Kasumi-1 (cell line): ENCODE measurements at places on chromosomes 1 and 21.

DNA sequence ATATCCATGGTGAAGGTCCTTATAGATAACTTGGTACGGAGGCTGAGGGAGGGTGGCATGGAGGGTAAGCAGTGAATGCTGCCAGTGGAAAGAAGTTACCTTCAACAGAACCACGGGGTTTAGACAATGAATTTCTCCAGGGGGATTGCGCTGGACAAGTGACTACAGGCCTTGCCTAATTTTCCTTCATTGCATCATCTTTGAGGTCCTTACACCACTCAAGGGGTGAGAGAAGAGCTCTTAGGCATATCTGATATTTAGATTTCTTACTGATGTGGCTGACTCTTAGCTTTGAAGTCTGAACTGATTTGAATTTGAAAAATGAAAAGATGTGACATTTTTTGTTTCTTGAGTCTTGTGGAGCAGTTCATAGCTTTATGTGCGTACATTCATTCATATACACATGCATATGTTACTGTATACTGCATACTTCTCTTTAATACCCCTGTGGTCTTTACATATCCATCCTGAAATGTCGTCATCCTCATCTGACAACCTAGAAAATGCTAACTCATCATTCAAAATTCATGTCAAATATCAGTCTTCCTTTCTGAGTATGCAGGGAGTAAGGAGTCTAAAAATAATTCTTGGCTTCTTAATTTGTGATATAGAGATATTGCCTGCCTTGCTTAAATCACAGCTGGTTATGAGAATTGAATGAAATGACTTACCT, 63.6 kb downstream of the DNM3 start:
- DNase-seq, result no peak

DNA sequence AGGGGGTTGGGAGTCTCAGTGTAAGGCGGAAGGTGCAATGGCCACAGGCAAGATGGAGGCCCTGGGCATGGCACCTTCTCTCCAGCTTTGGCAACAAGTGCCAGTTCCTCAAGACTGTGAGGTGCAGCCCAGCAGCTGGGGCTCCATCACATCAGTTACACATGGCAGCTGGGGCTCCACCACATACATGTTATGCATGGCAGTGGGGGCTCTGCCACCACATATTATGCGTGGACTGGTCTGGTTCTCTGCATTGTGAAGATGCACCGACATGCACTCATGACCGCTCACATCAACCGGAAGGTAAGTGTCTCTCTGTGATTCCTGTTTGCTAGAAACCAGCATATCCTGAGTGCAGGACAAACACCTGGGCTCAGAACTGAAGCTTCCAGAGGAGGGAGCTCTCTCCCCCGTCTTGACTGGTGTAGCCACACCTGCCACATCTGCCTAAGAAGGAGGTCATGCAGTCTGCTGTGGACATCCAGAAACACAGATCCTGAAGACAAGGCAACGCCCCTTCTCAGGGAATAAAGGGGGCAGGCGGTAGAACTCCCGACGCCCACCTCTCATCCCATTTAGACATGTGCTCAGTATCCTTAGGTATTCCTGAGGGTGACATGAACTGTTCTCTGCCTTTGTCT, 104.1 kb upstream of the TMPRSS2 start:
- peak; percentile 5 for DNase-seq

DNA sequence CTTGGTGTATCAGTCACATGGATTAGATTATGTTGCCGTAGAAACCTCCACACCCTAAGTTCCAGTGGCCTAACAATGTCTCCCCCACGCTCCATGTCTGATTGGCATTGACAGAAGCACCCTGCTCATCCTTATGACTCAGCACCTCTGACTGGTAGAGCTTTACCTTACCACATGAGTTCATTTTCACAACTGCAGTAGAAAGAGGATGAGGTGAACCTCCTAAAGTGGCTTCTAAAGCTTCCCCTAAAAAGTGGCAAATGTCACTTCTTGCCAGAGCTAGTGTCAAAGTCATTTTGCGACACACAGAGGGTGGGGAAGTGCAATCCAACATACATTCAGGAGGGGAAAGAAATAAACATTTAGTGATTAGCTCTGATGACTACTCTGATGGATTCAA, 30.6 kb upstream of the LYPD8 start:
- DNase-seq, result no peak

DNA sequence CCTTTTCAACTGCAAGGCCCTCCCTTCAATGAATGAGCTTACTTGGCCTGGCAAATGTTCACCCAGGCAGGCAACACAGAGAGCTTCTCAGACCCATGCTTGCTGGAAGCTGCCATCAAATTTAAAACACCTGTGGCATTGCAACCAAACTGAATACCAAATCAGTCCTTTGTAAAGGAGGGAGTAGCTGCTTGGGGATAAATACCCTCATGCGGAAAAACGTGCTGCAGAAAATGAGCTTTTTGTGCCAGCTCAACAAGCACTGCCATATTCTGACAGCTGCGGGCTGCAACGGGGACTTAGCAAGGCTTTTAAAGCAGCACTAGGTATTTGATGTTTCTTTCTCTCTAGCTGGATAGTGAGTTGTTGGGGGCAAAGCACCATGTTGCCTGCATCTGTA, 119.7 kb downstream of the PLPPR4 start:
- no peak for DNase-seq

- no peak for DNase-seq
Observed at GRCh38 chr1:17925290-17926237, 170.4 kb downstream of the ACTL8 start.

DNA sequence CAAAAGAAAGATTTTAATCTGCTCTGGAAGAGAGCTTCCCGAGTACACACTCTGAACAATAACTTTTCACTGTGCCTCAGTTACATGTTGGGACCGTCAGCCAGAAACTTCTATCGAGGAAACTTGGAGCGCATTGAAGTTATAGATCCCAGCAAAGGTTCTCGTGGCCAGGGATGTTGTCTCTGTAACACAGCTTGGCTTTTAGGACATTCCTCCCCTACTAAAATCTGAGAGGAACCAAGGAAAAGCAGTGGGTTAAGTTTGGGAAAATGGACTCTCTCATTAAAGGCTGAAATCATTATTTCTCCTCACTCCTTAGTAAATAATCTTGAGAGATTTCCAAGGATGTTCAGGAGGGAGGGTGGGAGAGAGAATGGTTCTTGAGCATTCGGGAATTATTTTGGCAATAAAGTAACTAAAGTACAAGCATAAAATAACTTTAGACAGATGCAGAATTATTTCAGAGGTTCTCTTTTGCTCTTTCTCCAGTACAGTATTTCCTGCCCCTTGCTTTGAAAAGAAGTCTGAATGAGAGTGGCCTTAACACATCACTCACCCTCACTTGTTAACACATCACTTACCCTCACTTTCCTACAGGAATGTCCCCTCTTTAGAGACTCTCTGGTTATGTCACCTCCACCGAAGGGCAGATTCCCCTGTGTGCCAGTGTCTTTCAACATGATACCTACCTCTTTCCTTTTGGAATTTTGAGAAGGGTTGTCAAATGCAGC, 1.8 kb upstream of the NFIA start:
- no peak for DNase-seq
